ENCODE measurements at places on chromosomes 2 and 18. TPM values are rescaled to one million over a fixed set of nuclear protein-coding genes. Genes with fewer than 3 reads are reported as not detected.

DNA sequence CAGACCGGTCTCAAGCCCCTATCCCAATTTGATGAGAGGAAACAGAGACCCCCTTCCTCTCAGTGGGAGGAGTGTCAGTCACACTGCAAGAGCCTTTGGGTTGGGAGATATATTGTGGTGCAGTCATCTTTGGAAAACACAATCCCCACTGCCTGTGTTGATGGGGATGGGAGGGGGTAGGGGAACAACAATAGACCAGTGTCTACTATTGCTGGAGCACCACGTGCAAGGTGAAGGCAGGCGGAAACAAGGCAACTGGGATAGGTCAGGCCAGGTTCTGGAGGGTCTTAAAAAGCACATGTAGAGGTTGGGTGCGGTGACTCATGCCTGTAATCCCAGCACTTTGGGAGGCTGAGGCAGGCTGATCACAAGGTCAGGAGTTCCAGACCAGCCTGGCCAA, 127.9 kb downstream of the ZFP36L2 start:
- DNase-seq: no peak

DNA sequence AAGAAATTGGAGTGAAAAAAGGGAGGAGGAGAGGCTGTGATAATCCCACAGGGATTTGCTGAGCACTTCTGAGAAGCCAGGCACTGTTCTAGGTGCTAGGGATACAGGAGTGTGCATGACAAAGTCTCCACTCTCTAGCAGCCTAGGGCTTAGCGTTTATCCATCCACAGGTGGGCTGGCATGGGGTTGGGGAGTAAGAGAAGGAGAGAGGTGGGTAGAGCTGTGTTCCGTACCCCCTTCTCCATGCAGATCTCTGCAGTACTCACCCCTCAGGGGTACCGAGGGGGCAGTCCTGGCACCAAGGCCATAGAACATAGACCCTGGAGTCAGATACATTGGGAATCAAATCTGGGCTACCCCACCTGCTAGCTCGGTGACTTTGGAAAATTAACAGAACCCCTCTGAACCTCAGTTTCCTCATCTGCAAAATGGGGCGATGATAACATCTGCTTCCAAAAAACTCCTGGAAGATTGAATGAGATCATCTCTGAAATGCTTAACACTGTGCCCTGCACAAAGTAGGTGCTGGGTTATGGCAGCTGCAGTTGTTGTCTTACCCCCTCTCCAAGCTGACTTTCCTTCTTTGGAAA, 18.6 kb downstream of the FOSL2 start:
- DNase-seq: no peak

GRCh38 chr2:44333994-44334393, 27.3 kb downstream of the PREPL start:
- DNase-seq: no peak

GRCh38 chr2:31110431-31110830, 27.8 kb downstream of the GALNT14 start:
- no peak for DNase-seq

GRCh38 chr2:197677483-197677882, 2.1 kb upstream of the RFTN2 start:
- DNase-seq: no peak

GRCh38 chr18:56721491-56721890, 70.3 kb downstream of the WDR7 start:
- DNase-seq: no peak

DNA sequence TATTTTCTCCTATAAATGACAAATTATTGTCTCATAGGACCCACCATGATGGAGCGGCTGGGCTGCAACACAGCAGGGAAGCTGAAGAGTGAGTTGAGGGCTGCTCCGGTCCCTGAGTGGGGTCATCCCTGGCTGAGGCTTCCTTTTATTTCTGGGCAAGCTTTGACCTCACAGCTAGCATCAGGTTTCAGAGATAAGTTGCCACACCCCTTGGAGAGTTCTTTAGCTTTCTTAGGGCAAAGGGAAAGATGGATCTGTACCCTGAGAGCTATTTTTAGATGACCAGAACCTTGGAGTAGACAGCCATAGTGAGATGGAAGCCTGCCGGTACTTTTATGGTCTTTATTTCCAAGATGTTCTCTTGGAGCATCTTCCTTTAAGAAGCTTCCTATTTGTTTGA, 11.5 kb downstream of the MYL1 start:
- no peak for DNase-seq

DNA sequence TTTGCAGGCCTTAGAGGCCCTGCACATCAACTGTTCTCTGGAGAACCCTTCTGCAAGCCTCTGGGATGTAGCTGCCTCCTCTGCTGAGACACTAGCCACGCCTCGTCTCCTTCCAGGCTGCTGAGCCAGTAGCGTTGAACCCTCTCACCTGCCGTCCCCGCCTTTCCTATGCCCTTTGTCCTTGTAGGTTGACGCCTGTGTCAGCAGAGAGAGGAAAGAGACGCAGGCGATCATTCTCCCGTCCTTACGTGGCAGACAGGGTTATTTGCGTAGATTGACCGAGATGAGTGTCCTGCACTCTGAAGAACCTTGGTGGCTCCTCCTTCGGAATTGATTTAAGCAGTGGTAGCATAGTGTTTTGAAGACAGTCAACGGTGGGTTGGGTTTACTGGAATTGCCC, 27.8 kb downstream of the ID2 start:
- DNase-seq: peak; percentile 90

DNA sequence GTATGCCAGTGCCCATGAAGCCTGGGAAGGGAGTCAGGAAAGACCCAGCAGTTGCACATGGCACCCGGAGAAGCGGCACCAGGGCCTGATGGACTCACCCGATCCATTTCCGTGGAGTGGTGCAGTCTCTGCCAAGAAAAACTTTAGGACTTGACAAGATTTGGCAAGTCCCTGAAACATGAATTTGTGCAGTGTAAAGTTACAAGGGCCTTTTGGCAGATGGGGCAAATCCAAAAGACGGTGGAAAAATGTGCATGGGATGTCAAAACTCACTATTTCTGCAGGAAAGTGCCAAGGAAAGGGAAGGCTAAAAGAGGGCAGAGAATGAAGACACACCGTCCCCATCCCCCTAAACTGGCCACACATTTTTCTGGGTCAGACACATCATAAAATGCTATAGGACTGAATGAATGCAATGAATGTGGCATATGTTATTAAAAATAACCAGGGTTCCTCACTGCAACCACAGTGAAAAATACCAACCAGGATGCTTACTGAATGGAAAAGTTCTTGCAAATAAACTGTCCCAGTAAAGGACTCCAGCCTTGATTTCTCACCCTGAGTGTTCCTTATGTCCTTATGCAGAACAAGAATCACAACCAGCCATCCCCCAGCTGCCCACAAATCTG, 173.5 kb upstream of the SIX2 start:
- no peak for DNase-seq

DNA sequence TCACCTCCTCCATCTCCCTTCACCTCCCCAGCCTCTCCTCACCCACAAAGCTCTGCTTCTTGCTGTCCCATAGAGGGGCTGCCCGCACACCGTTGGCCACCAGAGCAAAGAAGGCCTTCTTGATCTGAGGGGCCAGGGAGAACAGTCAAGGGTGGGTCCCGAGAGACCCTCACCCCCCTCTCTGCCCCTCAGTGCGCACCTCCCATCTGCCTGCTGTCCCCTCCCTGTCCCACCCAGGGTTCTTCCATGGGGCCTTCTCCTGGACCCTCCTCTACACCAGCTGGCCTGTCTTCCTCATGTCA, 3.2 kb downstream of the PRKAG3 start:
- no peak for DNase-seq

GRCh38 chr2:209368914-209369313, 54.9 kb upstream of the MAP2 start:
- DNase-seq: no peak

GRCh38 chr2:217436386-217436785, 566.4 kb downstream of the TNS1 start:
- no peak for DNase-seq

GRCh38 chr18:75592527-75592926, 165.0 kb upstream of the SMIM21 start:
- no peak for DNase-seq

DNA sequence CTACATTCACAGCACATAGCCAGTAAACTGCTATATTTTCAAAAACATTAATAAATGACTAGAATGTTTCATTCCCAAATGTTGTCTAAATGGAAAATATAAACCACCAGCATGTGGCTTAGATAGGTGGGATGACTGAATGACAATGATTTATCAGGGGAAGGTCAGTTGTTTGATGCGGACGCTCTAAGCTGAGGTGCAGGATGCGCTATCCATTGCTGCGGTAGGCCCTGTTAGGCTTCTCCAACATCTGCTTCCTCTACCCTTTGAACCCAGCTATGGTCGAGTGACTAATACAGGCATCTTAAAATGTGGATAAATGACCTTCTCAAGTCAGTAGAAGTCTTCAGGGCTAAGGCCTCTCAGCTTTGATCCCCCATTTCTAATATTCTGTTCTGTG, 584.2 kb downstream of the CMPK2 start:
- no peak for DNase-seq

DNA sequence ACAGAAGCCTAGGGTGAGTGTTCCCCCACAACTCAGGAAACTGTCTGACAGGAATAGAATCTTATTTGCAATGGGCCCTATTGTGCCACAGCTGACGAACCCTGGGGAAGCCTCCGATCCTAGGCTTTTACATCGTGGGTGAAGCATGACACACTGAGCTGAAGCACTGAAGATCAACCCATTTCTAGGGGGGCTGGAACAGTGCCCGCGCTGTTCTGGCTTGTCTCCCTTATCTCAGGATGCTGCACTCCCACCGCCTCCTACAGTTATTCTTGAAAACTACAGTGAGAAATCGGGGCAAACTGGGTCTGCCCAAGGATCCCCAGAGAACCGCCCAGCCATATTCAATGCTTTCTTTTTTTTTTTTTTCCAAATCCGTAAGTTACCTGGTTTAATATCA, 41.1 kb downstream of the NETO1 start:
- no peak for DNase-seq

The PLB1 gene
- 240 TPM for total RNA-seq

The IKZF2 gene
- total RNA-seq: 5.5 TPM

The TRABD2A gene
- total RNA-seq: 85.4 TPM

The MFSD2B gene
- total RNA-seq: not detected

The SPATA3 gene
- total RNA-seq: not detected

The ABCG5 gene
- 7.1 TPM for total RNA-seq

The C2orf78 gene
- total RNA-seq: not detected
